ENCODE measurements at places on chromosomes 1 and 21.

- no peak for DNase-seq
Observed at GRCh38 chr1:55623311-55623710, 408.1 kb upstream of the USP24 start.

DNA sequence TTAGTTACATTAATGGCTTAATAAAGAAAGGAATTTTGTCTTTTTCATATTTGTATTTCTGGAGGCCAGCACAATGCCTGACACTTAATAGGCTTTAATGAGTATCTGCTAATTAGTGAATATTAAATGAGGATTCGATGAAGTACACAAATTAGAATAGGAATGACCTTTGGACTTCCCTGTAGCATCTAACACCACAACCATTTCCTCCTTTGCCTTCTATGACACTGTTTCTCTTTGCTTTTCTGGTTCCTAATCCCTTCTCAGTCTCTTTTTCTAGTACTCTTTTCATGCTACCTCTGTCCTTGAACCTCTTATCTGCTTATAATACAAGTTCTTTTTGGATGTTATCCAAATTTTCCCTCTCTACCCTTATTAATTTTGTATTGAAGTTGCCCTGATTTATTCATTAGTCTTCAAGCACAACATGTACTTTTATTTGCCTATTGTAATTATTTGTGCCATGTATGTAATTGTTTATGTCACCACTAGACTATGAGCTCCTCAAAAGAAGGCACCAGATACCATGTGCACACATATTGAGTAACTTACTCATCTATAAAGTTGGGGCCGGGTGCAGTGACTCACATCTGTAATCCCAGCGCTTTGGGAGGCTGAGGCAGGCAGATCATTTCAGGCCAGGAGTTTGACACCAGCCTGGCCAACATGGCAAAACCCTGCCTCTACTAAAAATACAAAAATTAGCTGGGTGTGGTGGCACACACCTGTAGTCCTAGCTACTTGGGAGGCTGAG is 23.8 kb downstream of the RPS27 start:
- peak; percentile 41 for DNase-seq

GRCh38 chr1:164563721-164564360 is 4.9 kb downstream of the PBX1 start:
- no peak for DNase-seq

DNA sequence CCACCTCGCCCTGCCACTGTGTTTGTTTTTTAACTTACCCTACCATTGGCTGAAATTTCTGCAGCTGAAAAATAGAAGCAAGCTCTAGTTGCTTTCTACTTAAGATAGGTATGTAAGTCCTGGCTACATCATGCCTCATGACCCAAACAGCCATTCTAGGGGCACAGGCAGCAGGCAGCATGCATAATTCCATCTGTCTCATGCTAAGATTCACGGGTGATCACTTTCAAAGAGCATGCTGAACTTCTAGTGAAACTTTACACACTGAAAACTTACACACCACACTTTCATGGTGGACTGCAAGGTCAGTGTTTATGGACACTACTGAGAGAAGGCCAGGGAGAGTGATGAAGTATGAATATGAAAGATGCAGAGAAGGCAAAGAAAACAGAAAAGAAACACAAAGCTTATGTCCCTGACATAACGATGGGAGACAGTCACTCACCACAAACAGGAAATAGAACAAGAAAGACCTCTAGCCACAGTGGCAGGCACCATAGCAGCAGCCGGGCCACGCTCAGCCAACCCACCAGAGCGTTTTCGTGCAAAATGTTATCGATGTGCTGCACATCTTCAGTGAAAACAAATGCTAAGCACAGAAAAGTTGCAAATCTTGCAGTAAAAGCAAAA is 102.3 kb upstream of the TIAM1 start:
- DNase-seq: no peak

DNA sequence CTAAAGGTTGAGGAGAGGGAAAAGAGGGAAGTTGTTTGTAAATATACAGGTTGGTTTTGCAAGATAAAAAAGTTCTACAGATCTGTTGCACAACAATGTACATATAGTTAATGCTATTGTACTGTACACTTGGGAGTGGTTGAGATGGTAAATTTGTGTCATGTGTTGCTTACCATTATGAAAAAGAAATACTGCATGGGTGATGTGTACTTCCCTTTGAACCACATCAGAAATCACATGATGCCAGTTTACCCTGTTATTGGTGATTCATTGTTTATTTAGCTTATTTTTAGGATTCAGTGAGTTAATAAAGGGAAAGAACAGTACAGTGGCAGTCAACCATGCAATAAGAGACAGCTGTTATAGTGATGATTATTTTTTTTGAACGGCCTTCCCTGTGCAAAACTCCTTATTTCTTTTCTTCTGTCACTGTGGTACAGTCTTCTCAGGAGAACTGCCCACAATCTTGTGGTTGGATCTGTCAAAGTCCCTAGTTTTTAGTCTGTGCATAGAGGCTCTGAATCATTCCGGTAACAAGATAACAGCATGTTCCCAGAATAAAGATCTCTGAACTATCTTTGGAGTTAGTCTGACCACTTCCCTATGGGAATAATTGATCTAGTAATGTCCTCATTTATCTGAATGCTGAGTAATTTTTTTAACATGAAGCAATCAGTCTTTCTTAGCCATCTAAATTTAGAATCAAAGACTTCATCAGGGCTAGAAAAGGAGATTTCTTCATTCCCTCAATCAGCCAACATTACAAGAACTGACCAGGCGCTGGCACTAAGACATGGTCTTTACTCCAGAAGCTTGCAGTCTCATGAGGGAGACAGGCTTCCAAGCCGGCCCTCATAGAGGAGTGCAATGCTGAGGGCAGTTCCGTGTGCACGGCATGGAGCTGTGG is 84.2 kb downstream of the SH3GLB1 start:
- DNase-seq: peak; percentile 83

- peak; percentile 63 for DNase-seq
Observed at GRCh38 chr1:64000021-64000420, 203.4 kb upstream of the UBE2U start.

GRCh38 chr1:7808253-7808844 is 24.3 kb downstream of the PER3 start:
- DNase-seq: peak; percentile 33

DNA sequence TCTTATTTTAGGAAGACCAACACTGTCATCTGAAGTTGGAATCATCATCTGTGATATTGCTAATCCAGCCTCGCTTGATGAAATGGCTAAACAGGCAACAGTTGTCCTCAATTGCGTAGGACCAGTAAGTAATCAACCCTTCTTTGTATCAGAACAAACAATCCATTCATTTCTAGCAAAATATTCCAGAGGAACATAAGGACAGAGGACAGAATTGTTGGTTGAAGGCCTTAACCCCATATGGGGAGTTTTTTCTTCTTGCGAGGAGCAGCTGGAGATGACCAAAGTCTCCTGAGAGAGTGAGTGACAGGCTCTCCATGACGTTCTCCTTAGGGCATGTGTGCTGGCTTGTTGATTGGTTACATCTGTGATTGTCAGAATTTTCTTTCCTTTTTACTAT is 2.7 kb downstream of the SCCPDH start:
- DNase-seq: no peak

DNA sequence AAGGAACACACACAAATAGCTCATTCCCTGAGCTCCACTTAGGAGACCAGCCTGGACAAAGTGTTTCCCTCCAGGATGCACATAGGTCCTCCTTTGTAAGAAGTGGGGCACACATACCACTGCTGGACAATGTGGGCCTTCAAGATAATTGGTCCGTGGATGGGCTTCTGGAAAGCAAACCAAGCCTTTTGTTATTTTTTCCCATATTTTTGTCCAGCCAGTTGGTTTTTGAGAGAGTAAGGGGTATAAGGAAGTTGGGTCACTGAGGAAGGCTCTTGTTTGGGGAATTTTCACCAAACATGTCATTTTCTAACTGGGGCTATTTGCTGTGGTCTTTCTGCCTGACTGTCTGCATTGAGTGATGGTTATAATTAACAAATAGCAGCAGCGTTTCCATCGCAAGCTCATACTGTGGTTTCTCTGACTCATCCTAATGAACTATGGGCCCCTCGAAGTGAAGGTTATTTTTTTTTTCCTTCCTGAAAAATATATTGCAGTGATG is 306.3 kb upstream of the DUSP10 start:
- peak; percentile 83 for DNase-seq

- no peak for DNase-seq
Observed at GRCh38 chr1:22932803-22933470, 39.7 kb downstream of the LACTBL1 start.

DNA sequence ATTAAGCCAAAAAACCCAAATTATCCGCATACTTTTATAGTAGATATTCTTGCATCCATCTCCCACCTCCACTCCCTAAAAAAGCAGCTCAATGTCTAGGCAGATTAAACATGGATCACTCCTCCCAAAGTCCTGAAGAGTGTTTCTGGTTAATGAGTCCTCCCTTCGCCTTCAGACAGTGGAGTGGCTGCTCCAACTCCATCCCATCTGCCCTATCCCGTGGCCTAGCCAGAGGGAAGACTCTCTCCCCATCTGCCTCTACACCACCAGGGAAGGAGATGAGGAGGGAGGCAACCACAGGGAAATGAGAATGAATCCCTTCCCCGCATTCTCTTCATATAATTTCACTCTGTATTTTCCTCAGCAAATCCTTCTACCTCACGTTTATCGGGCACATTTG is 103.8 kb downstream of the SLC45A1 start:
- DNase-seq: no peak

GRCh38 chr1:46442317-46443161 is 47.1 kb upstream of the DMBX1 start:
- DNase-seq: peak; percentile 74

- DNase-seq: no peak
Observed at GRCh38 chr1:229156872-229157271, 114.0 kb upstream of the RAB4A start.

DNA sequence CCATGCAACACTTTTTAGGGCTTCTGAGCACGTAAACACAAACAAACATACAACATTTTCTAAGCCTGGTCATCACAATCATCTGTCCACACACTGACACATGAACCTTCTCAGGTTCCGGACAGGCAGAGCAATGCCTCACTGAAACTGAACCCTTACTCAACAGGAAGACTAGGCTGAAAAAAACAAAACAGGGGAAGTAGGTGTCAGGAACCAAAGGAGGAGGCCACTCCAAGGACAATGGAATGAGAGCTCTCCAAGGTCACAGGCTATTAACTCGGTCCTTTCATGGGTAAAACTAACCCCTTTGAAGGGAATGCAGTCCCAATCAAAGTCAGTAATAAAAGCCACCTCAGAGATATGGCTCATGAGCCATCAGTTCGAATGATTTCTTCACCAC is 76.6 kb downstream of the FAM78B start:
- no peak for DNase-seq

DNA sequence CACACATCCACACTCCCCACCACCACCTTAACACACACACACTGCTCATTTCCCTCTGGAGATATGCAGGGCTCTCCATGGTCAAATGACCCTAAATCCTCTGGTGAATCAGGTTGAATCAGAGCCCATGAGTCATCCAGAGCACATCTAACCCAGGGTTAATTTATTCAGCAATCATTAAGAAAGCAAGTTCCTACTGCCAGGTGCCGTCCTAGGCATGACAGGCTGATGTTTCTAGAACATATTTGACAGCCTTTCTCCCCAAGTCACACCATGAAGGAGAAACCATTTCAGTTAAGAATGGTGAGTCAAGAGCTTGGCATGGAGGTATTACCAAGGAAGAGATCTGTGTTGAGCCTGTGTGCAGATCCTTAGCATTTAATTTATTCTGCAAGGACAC is 194.3 kb upstream of the CAMK1G start:
- peak; percentile 77 for DNase-seq
